Gastrocnemius medialis (tissue), 4 donors: ENCODE measurements at places on chromosomes 1 and 21. TPM values are rescaled to one million over a fixed set of nuclear protein-coding genes. Genes with fewer than 3 reads are reported as not detected.

Gene FOXD2
- total RNA-seq, result not detected

DNA sequence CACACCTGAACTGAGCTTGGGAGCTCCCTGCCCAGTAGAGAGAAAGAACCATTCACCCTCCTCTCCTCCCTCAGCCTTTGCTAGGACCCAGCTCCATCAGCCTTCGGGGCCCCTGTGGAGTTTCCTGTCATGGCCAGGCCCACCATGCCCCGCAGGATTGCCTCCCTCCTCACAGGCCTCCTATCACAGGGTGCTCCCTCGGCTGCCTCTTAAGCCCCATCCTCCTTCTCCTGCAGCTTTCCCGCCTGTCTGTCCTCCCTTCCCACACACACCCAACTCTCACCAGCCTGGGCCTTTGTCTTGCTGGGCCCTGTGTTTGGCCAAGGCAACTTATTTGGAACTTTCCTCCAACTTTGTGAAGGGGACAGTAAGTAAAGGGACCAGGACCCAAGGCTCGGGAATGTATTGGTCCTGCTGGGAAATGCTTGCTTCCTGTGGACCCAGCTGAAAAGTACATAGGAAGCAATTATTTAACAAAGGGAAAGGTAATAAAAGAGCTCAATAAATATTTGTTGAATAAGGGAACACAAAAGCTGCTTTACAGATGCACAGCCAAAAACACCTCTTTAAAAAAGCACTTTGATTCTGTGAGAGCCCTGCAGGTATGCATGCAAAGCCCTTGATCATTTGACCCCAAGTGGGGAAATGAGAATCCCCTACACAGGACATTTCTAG lies 31.6 kb upstream of the TENT5C start:
- no peaks in the 10 kb centered on the region for H3K36me3 ChIP-seq
- no peaks in the 10 kb centered on the region for H3K27me3 ChIP-seq
- no peak overlapping the region for H3K27ac ChIP-seq
- H3K4me3 ChIP-seq, result no peak overlapping the region
- H3K4me1 ChIP-seq, result no peaks in the 10 kb centered on the region

DNA sequence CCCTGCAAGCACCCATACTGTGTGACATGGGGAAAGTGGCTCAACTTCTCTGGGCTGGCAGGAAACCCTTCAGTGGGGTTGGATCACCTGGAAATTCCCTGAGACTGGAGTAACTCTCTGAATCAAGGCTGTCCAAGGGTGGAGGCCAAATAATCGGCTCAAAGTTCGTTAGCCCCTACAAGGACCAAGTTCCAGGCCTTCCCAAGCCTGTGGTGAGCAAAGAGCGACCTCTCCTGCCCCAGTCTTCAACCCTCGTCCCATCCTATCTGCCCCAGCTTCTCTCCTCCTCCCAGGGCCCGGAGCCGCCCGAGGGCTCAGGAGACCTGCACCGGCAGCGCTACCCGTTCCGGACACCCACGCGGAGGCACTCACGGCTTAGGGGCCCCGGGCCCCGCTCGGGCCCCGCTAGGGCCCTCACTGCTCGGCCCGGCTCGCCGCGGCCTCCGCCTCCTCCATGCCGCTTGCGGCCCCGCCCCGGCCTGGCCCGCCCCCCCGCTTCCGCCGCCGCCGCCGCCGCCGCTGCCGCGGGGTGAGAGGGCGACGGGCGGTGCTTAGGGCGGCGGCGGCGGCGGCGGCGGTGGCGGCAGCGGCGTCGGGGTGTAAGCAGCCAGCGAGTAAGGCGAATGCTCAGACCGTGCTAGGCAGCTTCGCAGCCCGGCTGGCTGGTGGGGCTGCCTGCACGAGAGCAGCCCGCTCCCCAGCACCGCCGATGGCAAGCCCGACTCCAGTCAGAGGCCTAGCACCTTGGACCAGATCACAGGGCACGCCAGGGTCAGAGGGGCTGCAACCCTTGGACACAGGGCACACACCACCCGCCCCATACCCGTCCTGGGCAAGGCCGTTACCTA lies at the start of gene POMGNT1:
POMGNT1 (minus strand) TSS at position 471 of the 848 bp plus-strand sequence. CDS start 613 bp downstream, outside the sequence.
- peak within 1 kb of the TSS; percentile 87 for H3K27ac ChIP-seq
- no peaks in the 10 kb centered on the region for H3K36me3 ChIP-seq
- no peaks in the 10 kb centered on the region for H3K27me3 ChIP-seq
- peaks cover 30% of the 10 kb centered on the region for H3K4me1 ChIP-seq

Gene KRTAP13-2
- not detected for total RNA-seq

DNA sequence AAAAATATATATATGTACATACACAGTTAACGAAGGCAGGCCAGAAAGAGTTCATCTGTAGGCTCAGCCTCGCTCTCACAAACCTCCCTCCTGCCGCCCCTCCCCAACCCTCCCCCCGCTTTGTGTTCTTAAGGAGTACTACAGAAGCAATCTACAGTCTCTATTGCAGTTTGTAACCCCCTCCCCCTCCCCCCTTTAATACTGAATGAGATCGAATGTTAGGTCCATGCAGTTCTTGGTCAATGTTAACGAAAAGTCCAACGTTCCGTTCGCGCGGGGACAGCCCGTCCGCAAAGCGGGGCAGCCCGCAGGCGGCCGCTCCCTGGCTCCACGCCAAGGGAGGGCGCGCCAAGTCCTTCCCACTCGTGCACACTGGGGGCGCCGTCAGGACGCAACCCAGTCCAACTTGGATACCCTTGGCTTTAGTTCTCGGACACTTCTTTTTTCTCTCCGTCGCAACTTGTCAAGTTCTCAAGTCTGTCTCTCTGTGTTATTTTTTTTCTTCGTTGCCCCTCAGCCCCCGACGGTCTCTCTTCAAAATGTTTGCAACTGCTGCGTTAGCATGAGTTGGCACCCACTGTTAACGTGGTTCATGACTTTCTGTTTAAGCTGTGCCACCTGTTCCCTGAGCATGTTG lies 2.2 kb downstream of the JUN start:
- peak overlapping the region; percentile 91 for H3K27ac ChIP-seq
- H3K4me3 ChIP-seq, result peak overlapping the region; percentile 94
- no peaks in the 10 kb centered on the region for H3K27me3 ChIP-seq
- no peaks in the 10 kb centered on the region for H3K36me3 ChIP-seq
- peak; percentile 77 for DNase-seq

- no peaks in the 10 kb centered on the region for H3K36me3 ChIP-seq
- peak overlapping the region; percentile 65 for H3K4me3 ChIP-seq
- H3K27me3 ChIP-seq, result peaks cover 28% of the 10 kb centered on the region
- no peaks in the 10 kb centered on the region for H3K4me1 ChIP-seq
Measured at GRCh38 chr1:24502065-24502708, 449 bp upstream of the RCAN3 start.

Gene ARID1A
- 51.0 TPM for total RNA-seq

DNA sequence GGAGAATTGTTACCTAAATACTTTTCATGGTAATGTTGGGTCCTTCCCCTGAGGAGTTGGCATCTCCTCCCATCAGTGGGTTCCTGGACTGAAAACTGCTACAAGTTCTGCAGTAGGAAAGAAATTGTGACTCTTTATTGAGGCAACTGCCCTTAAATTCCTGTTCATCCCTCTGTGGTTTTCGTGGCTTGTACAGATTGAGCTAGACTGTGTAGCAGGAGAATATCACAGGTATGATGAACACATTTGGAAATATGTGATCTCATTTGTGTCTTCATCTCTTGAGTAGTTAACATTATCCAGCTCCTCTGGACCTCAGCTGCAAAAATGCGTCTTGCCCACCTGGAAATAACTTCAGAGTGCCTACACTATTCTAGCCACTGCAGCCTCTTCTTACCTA lies 390.6 kb downstream of the PTPRC start:
- no peaks in the 10 kb centered on the region for H3K27me3 ChIP-seq
- no peak overlapping the region for H3K27ac ChIP-seq
- no peak overlapping the region for H3K4me3 ChIP-seq
- no peaks in the 10 kb centered on the region for H3K36me3 ChIP-seq
- DNase-seq, result no peak

- H3K4me3 ChIP-seq, result no peak overlapping the region
- H3K36me3 ChIP-seq, result no peaks in the 10 kb centered on the region
- H3K4me1 ChIP-seq, result no peaks in the 10 kb centered on the region
- no peak overlapping the region for H3K27ac ChIP-seq
- DNase-seq, result no peak
Measured at GRCh38 chr1:162360874-162361260, 15.8 kb downstream of the SPATA46 start.

- peak; percentile 42 for DNase-seq
- no peak overlapping the region for H3K27ac ChIP-seq
- no peaks in the 10 kb centered on the region for H3K27me3 ChIP-seq
- no peak overlapping the region for H3K4me3 ChIP-seq
- H3K4me1 ChIP-seq, result no peaks in the 10 kb centered on the region
Measured at GRCh38 chr1:96492236-96492635, 229.3 kb upstream of the PTBP2 start.

Gene IL20
- total RNA-seq, result not detected

DNA sequence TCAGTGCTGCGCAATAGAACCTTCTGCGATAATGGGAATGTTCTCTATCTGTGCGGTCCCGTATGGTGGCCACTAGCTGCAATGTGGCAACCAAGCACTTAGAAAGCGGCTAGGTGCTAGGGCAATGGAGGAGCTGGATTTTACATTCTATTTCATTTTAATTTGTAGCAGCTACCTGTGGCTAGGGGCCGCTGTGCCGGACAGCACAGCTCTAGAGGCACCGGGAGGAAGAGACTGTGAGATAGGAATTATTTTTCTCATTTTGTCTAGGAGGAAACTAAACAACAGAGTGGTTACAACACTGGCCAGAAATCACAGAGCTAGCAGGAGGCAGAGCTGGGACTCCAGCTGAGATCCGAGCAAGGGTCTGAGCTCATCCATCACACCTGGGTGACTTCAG lies 130.6 kb upstream of the CD34 start:
- H3K4me3 ChIP-seq, result no peak overlapping the region
- H3K4me1 ChIP-seq, result peaks cover 6% of the 10 kb centered on the region
- DNase-seq, result no peak
- H3K36me3 ChIP-seq, result peaks cover 75% of the 10 kb centered on the region
- no peaks in the 10 kb centered on the region for H3K27me3 ChIP-seq

DNA sequence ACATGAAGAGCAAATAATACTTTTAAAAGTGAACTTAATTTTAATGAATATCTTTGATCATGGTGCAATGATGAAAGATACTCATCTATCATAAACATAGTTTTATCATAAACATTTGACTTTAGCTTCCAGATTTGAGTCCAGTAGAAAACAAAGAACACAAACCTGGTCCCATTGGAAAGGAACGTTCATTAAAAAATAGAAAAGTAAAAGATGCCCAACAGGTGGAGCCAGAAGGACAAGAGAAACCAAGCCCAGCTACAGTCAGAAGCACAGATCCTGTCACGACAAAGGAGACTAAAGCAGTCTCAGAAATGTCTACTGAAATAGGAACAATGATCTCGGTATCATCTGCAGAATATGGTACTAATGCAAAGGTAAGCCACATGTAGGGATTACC lies 55.6 kb upstream of the MYOCOS start:
- H3K4me3 ChIP-seq, result no peak overlapping the region
- no peaks in the 10 kb centered on the region for H3K36me3 ChIP-seq
- no peaks in the 10 kb centered on the region for H3K4me1 ChIP-seq
- no peak overlapping the region for H3K27ac ChIP-seq
- H3K27me3 ChIP-seq, result no peaks in the 10 kb centered on the region
- no peak for DNase-seq

Gene SLC2A5
- total RNA-seq, result 34.5 TPM

DNA sequence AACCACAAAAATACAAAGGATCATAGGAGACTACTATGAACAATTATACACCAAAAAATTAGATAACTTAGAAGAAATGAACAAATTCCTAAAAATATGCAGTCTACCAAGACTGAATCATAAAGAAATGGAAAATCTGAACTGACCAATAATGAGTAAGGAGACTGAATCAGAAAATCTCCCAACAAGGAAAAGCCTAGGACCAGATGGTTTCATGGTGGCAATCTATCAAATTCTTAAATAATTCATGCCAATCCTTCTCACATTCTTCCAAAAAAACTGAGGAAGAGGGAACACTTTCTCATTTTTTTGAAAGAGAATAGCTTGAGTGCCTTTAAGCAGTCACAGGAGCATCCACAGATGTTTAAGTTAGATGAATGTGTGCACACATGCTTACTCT lies 31.8 kb upstream of the DISP1 start:
- H3K4me1 ChIP-seq, result no peaks in the 10 kb centered on the region
- H3K27ac ChIP-seq, result no peak overlapping the region
- H3K36me3 ChIP-seq, result no peaks in the 10 kb centered on the region
- no peaks in the 10 kb centered on the region for H3K27me3 ChIP-seq

GRCh38 chr1:12097321-12097720 lies 34.2 kb downstream of the TNFRSF8 start:
- H3K4me1 ChIP-seq, result no peaks in the 10 kb centered on the region
- no peaks in the 10 kb centered on the region for H3K27me3 ChIP-seq
- no peak overlapping the region for H3K4me3 ChIP-seq
- DNase-seq, result no peak
- no peaks in the 10 kb centered on the region for H3K36me3 ChIP-seq
